ENCODE measurements at places on chromosomes 5 and 9.
A peak's percentile ranks its signal among the peaks of the same experiment; 100 is the strongest.

DNA sequence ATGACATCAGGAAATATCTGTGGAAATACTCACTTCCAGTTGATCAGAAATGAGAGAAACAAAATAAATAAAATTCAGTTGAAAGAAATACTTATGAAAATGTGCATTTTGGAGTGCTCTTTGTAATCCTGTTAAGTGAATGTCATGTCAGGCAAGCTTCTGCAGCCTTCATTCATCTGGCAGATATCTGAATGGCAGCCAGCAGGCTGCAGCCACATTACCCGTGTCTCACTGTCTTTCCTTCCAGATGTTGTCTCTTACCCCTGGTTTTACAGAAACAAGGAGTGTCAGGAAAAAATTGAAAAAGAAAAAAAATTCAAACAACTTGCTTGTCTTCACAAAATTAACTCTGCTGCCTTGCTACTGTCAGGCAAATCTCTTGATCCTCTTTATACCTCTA lies 445.0 kb upstream of the RIOK2 start:
- no peak for DNase-seq

DNA sequence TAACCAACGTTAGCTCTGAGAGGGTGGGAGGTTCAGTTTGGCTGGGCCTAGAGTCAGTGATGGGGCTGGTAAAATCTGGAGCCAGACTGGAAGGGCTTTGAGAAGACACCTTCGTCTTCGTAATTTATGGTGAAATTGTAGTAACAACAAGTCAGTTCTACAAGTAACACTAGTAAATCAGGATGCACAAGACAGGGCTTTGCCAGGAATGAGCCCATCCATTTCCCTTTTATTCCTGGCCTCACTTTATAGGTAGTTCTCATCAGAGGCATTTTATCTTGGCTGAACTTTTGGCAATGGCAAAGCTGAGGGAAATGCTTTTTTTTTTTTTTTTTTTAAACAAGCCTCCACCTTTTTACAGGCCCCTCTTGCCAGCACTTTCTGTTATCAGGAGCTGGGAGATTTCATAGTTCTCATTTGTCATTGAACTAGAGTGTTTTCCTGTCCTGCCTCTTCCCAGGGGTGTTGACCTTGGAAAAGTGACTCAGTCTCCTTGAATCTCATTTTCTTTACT lies 110.5 kb upstream of the KLF4 start:
- no peak for DNase-seq

GRCh38 chr9:5326893-5327548 lies 12.7 kb downstream of the RLN1 start:
- DNase-seq, result peak; percentile 11

DNA sequence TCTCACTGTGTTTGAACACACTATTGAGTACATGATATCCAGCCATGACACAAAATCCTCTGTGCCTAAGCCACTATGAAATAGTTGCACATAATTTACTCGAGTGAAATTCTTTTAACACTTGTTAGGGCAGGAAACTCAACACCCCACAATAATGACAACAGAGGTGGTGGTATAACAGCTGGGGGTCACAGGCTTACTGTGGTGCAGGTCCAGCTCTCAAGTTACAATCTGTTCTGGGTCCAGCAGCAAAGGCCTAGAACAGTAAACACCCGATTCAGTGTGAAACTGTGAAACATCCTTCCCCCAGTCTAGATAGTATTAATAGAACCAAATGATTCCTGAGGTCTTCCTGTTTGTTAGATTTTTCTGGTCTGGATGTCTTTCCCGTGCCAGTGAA lies 102.9 kb upstream of the APC start:
- no peak for DNase-seq

DNA sequence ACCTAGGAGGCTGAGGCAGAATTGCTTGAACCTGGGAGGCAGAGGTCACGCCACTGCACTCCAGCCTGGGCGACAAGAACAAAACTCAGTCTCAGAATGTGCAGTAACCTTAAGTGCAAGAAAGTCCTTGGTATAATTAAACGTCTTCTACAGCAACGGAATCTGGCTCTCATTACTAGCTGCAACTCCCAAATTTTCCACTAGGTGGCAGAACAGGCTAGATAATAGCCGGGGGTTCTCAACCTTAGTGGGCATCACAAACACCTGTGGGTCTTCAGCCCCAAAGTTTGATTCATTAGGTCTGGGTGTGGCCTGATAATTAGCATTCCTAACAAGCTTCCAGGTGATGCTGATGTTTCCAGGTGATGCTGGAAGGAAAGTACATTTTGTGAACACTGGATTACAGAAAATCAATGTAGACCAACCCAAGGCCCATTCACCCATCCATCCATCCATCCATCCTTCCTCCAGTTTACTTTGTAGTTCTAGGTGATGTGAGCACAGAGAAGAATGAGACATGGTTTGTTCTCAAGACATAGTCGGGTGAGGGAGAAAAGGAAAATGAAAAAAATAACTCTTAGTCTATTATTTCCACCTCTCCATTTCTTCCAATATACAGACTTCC lies 37.3 kb downstream of the FBXW2 start:
- peak; percentile 64 for DNase-seq

All from NCI-H460 (cell line).